ENCODE measurements at places on chromosomes 1 and 21. TPM values are rescaled to one million over a fixed set of nuclear protein-coding genes. Genes with fewer than 3 reads are reported as not detected.

Gene KRTAP11-1
- total RNA-seq: not detected

Gene BCAR3
- total RNA-seq: 58.1 TPM

Gene VWA5B1
- not detected for total RNA-seq

Gene OR2AK2
- total RNA-seq: not detected

Gene RSPH1
- total RNA-seq: 0.91 TPM

Gene CELA2A
- total RNA-seq: not detected

Gene CYP2J2
- 0.06 TPM for total RNA-seq

Gene LCA5L
- total RNA-seq: 1.8 TPM

Gene TEKT2
- total RNA-seq: not detected

Gene HSD3B1
- total RNA-seq: not detected

Gene OR2C3
- total RNA-seq: not detected

Gene RGS7
- 0.10 TPM for total RNA-seq

Gene RHCE
- total RNA-seq: not detected
